ENCODE measurements at places on chromosomes 11 and 22. TPM values are rescaled to one million over a fixed set of nuclear protein-coding genes. Genes with fewer than 3 reads are reported as not detected.

HTR3A gene
- not detected for total RNA-seq

CASP5 gene
- not detected for total RNA-seq

OR52N5 gene
- not detected for total RNA-seq

GRCh38 chr11:31259797-31260196 lies 109.7 kb downstream of the DCDC1 start:
- no peak for DNase-seq
- H3K36me3 ChIP-seq: no peaks in the 10 kb centered on the region
- H3K4me3 ChIP-seq: no peak overlapping the region
- H3K27ac ChIP-seq: no peak overlapping the region

DNA sequence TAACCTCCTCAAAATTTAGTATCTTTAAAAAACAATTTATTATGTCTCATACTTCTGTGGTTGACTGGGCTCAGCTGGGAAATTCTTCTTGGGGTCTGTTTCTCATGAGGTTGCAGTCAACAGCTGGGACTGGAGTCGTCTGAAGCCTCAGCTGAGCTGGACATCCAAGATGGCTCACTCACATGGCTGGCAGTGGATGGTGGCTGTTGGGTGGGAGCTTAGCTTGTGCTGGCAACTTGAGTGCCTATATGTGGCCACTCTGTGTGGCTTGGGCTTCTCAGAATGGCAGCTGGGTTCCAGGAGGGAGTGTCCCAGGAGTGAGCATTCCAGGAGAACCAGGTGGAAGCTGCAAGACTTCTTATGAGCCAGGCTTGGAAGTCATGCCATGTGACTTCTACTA lies 13.2 kb downstream of the THY1 start:
- DNase-seq: no peak
- H3K27ac ChIP-seq: no peak overlapping the region
- no peak overlapping the region for H3K4me3 ChIP-seq
- no peaks in the 10 kb centered on the region for H3K36me3 ChIP-seq
- no peaks in the 10 kb centered on the region for H3K27me3 ChIP-seq

DNA sequence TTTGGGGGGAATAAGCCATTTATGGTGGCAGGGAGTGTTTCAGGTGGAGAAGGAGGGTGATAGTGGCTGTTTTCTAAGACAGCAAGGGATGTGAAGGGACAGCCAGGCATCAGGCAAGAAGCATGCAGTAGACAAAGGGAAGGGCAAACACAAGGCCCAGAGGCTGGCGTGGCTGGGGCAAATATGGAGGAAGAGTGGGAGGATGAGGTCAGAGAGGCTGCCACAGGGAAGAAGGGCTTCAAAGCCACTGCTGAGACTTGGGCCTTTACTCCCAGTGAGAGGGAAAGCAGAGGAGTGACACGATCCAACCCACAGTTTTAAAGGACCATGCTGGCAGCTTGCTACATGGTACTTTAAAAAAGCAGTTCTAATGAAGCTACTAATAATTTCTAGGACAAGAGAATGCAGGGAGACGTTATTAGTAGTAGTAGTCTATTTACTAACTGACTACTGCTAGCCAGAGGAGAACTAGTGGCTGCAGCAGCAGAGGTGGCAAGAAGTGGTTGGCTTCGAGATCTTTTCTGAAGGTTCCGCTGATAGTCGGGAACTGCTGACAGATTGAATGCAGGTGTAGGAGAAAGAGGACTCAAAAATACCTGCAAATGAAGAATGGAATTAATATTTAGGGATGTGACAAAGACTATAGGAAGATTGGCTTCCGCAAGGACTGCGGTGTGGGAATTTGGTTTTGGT lies 13.7 kb downstream of the KMT5B start:
- no peaks in the 10 kb centered on the region for H3K36me3 ChIP-seq
- H3K27ac ChIP-seq: peak overlapping the region; percentile 72
- no peak overlapping the region for H3K4me3 ChIP-seq
- DNase-seq: no peak
- H3K4me1 ChIP-seq: peaks cover 65% of the 10 kb centered on the region

- no peak overlapping the region for H3K27ac ChIP-seq
- peak overlapping the region; percentile 36 for H3K4me3 ChIP-seq
- H3K36me3 ChIP-seq: no peaks in the 10 kb centered on the region
- DNase-seq: peak; percentile 75
- peaks cover 16% of the 10 kb centered on the region for H3K4me1 ChIP-seq
Measured at GRCh38 chr22:20238536-20238900, 29.6 kb downstream of the RTN4R start.

DNA sequence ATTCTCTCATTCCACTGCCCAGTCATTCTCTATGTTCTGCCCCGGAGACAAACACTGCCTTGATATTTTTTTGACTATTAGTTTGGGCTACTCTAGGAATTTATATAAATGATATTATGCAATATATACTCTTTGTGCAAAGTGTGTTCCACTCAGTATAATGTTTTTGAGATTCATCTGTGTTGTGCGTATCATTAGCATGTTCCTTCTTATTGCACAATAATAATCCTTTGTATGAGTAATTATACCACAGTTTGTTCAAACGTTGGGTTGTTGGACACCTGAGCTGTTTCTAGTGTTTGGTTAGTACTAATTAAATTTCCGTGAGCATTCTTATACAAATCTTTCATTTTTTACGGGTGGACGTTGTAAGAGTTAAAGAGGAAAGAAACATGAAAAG lies 390.6 kb downstream of the GUCY1A2 start:
- H3K27ac ChIP-seq: no peak overlapping the region
- no peak for DNase-seq
- no peak overlapping the region for H3K4me3 ChIP-seq
- H3K36me3 ChIP-seq: no peaks in the 10 kb centered on the region

DNA sequence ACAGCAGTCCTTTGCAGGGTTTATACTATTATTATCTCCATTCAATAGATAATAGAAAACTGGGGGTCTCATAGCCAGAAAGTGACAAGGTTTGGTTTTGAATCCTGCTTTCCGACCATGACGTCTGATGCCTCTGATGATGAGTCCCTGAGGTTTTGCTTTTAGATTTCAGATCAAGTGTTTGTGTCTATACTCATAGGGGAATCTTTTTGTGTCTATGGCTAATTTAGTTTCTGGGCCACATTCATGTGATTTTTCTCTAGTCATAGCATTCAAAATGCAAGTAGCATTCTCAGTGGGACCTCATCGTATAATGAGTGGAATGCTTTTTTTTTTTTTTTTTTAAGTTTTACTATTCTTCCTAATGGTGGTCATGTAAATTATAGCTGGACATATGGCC lies 72.9 kb downstream of the TNRC6B start:
- peak overlapping the region; percentile 72 for H3K4me3 ChIP-seq
- H3K27me3 ChIP-seq: no peaks in the 10 kb centered on the region
- peak overlapping the region; percentile 85 for H3K27ac ChIP-seq
- peak; percentile 63 for DNase-seq
- peaks cover 19% of the 10 kb centered on the region for H3K36me3 ChIP-seq
